ENCODE measurements at places on chromosomes 2 and 18.
A peak's percentile ranks its signal among the peaks of the same experiment; 100 is the strongest.

- DNase-seq, result peak; percentile 33
These were observed 95.0 kb downstream of the TNFRSF11A start for GRCh38 chr18:62420151-62420512.

GRCh38 chr2:54599914-54600313 lies 123.5 kb upstream of the EML6 start:
- peak; percentile 46 for DNase-seq

GRCh38 chr2:237742614-237743013 lies 56.0 kb upstream of the RBM44 start:
- no peak for DNase-seq

GRCh38 chr2:211946960-211947359 lies 591.6 kb downstream of the ERBB4 start:
- DNase-seq, result no peak

- no peak for DNase-seq
These were observed 17.8 kb upstream of the TCF4 start for GRCh38 chr18:55605733-55606338.

DNA sequence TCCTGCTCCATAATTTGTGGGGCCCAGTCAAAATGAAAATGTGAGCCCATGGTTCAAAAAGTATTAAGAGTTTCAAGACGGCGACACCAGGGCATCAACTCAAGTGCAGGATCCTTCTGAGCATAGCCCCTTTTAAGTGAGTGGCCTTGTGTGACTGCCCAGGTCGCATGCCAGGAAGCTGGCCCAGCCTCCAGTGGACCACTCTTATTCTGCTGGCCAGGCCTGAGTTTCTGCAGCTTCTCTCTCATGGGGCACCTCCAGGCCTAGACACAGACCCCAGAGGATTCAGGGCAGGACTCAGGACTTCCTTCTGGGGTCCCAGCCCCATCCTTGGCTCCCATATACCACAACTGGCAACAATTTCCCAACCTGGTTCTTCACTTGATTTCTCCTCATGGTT lies 83.5 kb upstream of the HAAO start:
- DNase-seq, result no peak

- peak; percentile 70 for DNase-seq
These were observed 61.4 kb upstream of the KIF5C start for GRCh38 chr2:148813603-148814065.

- no peak for DNase-seq
These were observed 51.8 kb upstream of the BIN1 start for GRCh38 chr2:127158614-127159290.

DNA sequence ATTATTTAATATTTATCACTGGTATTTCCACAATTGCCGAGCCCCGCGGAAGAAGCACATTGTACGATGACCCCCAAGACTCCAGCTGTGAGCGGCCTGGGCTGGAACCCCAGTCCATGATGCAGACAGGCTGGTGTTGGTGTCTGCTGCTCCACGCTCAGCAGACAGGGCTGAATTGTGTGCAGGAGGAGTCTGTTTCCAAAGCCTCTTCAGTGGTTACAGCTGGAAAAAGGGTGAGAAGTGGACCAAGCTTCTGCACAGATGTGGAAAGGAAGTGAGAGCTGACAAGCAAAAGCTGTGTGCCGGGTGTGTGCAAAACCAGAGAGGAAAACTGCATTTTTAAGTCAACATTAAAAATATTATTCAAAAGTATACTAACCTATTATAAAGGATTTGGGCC lies 500.4 kb downstream of the GALR1 start:
- DNase-seq, result no peak

- DNase-seq, result peak; percentile 64
These were observed 5.8 kb upstream of the MRPL33 start for GRCh38 chr2:27765621-27766286.

DNA sequence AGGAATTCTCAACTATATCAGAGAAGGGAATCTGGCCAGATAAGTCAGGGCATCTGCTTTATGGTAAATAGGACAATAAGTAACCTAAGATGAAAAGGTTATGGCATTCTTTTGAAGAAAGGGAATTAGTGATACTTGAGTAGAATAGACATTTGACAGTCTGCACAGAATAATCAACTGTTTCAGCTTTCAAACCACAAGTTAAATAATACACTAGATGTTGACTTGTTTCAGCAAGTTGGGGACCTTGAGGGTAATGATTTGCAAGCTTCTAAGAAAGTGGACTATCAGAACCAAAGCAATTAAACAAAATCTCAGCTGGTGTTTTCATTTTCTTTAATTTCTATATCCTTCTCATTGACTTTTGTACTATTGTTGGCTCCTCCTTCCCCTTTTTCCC lies 54.5 kb downstream of the SLC39A10 start:
- no peak for DNase-seq

DNA sequence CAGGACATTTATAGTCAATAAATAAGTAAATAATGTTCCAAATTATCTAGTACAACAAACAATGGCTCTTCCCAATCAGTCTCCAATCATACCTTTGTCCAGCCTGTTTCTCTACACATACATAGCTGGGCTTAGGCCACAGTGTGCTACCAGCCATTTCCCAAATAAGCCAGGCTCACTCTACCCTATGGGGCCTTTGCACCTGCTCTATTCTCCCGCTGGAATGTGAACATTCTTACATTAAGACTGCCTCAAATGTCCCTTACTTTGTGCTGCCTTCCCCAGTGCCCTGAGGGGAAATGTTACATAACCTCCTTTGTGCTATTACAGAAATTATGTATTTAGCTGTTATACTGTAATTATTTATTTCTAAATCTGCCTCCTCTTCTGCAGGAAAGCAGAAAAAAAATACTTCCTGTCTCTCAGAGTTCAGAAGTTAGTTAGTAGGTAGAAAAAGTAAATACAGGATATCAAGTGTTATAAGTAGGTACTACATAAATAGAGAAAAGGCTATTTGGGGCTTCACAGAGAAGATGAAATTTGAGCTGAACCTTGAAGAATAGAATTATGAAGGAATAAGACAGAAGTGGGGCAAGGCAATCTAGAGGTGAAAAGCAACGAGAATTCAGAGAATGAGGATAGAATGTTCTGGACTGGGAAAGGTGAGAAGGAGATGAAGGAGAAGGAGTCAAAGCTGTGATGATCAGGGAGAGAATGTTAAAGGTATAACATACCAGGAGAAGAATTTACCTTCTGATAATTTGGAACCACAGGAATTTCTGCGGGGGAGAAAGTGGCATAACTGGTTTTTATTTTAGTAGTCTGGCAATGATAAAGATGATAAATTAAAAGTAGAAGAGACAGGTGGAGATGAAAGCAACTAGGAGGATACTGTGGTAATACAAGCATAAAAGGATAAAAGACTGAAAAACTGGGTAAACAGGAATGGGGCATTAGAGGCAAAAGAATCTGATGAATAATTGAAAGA lies 37.0 kb downstream of the ROCK1 start:
- no peak for DNase-seq

GRCh38 chr18:13313006-13313686 lies 94.6 kb downstream of the LDLRAD4 start:
- peak; percentile 24 for DNase-seq
